CD4-positive, alpha-beta T cell treated with Interleukin-17A for 4 hours (primary cell): ENCODE measurements at places on chromosomes 3 and 15.

DNA sequence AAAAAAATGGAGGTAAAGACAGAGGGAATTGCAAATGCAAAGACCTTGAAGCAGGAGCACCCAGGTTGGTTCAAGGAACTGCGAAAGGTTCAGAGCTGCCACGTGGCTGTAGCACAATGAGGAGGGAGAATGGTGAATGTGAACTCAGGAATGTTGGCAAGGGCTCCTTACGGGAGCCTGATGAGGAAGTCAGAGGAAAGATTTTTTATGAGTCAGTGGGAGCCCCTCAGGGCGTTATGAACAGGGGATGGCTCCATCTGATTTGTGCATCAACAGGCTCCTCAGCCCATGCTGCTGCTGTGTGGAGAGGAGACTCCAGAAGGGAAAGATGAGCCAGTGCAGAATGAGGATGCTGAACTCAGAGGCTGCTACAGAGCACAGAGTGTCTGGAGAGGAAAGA, 194.4 kb downstream of the ARRDC4 start:
- no peak for DNase-seq

GRCh38 chr15:70156671-70157271, 59.1 kb upstream of the TLE3 start:
- no peak for DNase-seq

- DNase-seq: no peak
These were observed 16.9 kb upstream of the TSC22D2 start for GRCh38 chr3:150391161-150391560.

DNA sequence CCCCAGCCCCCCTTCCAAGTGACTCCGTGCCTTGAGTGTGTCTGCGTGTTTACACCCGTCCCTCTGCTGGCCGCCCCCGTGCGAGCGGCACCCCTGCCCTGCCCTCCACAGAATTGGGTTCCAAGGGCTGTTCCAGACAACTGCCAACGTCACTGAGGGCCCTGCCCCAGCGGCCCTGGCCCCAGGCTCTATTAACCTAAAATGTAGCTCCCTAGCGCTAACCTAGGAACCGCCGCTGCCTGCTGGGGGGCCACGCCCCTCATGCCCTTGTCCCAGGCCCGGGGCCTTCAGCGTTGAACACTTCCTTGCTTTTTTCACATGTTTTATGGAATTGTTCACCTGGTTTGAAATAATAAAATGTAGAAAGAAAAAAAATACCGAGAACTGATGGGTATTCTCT, 10.0 kb upstream of the SEMA3B start:
- DNase-seq: no peak

DNA sequence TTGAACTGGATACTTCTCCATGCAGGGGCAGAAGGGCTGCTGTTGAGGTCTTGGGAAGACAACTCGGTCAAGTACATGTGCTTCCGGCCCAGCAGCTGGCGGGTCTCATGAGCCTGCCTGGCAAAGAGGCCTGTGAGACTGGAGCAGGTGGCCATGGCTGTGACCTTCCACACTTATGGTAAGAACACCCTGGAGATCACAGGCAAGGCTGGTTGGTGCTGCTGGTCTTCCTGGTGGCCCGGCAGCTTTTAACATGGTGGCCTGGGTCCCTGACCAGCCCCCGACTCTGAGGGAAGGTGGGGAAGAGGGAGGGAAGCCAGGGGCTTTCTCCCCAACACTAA, 15.4 kb downstream of the CHRD start:
- DNase-seq: no peak

GRCh38 chr3:16373341-16373946, 108.4 kb downstream of the OXNAD1 start:
- no peak for DNase-seq

GRCh38 chr3:94413336-94414108, 350.7 kb downstream of the NSUN3 start:
- no peak for DNase-seq

- no peak for DNase-seq
These were observed 159.4 kb upstream of the SMAD3 start for GRCh38 chr15:66905954-66906353.

GRCh38 chr15:65583701-65584100, 27.2 kb downstream of the INTS14 start:
- peak; percentile 53 for DNase-seq

DNA sequence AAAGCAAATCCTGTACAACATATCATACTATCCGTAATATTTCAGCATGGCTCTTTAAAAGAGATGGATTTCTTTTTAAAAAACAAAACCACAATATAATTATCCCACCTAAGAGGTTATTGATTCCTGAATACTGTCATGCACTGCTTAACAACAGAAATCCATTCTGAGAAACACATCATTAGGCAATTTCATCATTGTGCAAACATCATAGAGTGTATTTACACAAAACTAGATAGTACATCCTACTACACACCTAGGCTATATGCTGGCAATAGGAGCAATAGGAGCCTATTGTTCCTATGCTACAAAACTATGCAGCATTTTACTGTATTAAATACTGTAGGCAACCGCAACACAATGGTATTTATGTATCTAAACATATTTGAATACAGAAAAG, 242.0 kb downstream of the NEK10 start:
- no peak for DNase-seq

- no peak for DNase-seq
These were observed 171.9 kb downstream of the FRMD5 start for GRCh38 chr15:44023176-44023575.

- no peak for DNase-seq
These were observed 115.5 kb downstream of the TMCO5A start for GRCh38 chr15:38049891-38050290.

DNA sequence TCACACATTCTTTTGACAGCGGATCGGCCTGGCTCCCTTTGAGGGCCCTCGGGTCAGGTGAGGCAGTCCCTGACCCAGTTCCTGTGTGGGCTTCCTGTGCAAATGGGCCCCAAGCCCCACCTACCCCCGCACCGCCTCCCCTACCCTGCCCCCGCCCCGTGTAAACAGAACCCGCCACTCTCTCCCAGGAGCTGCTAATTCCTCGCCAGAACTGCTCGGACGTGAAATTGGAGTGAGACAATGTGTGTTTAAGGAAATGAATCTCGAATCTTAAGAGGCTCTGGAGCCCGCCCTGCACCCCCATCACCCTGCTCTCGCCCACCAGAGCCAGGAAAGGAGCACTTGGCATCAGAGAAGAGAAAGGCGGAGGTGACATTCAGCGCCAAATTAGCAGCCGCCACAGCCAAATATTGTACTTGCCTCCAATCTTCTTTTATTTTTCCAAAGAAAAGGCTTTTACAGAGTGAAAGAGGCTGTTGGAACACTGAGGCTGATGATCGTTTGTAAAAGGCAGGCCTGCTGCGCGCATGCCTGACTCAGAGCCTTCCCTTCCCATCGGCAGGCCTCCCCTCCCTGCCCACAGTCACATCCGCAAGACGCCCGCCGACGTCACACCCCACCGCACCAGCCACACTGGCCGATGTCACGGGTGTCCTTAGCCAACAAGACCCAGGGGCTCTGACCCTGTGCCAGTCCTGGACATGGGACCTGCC, 53.1 kb downstream of the CACNA2D2 start:
- DNase-seq: peak; percentile 75

GRCh38 chr3:170730071-170730812, 139.8 kb downstream of the RPL22L1 start:
- DNase-seq: no peak

DNA sequence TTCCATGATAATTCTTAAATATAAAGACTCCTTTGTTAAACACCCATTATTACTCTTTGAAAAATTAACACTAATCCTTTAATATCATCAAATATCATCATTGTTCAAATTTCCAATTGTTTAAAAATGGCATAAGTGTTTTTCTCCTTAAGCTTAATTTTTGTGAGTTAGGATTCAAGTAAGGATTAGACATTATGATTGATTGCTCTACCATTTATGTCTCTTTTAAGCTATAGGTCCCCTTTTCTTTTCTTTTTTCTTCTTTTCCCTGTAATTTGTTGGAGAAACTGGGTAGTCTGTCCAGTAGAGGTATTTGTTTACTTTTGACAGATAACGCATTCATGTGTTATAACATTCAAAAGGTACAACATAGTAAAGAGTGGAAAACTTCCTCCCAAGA, 9.1 kb downstream of the ABHD2 start:
- DNase-seq: no peak

- no peak for DNase-seq
These were observed 236.9 kb upstream of the TRIM42 start for GRCh38 chr3:140441006-140441405.

- DNase-seq: no peak
These were observed 92.0 kb upstream of the VGLL3 start for GRCh38 chr3:87082796-87083440.

- DNase-seq: no peak
These were observed 11.2 kb upstream of the ATP11B start for GRCh38 chr3:182782149-182782548.

- no peak for DNase-seq
These were observed 1.4 kb upstream of the CIDEC start for GRCh38 chr3:9881441-9881840.

DNA sequence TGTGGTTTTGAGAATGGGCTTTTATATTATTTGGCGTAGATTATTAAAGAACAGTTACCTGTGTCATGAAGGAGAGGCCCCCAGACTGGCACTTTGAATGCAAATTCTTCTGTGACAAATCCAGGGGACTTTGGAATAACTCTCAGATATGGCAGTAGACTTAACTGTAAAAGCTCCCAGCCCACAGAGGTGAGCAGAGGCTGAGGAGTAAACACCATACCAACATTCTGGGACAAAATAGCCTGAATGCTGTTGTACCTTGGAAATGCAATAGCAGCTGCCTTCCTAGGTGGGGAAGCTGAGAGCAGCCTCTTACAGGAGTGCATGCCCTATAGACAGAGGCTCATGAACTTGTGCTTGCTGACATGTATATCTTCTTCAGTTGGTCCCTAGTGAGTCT, 187.6 kb upstream of the CTDSPL start:
- no peak for DNase-seq

DNA sequence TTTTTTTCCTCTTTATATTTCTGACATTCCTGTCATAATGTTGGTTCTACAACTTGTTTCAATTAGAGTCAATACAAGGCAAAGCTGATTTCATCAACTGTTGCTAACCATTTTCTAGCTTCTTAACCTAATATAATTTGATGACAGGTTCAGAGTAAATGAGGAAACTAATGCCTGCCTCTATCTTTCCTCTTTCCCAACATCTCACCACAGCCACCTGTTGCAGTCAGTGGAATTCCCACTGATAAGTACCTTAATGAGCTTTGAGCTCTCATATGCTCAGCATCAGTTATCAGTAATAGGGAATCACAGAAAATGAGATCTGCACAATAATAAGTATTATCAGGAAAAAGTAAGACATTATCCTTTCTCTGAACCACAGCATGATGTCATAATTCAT, 241.9 kb downstream of the MEIS2 start:
- DNase-seq: no peak
